IgD-negative memory B cell (primary cell): ENCODE measurements at places on chromosomes 12 and 14. TPM values are rescaled to one million over a fixed set of nuclear protein-coding genes. Genes with fewer than 3 reads are reported as not detected.

Gene TEAD4
- not detected for polyA plus RNA-seq

Gene CELA1
- 0.58 TPM for polyA plus RNA-seq

Gene CLEC7A
- 1.9 TPM for polyA plus RNA-seq

Gene RFX4
- not detected for polyA plus RNA-seq

Gene RNU4-1
- polyA plus RNA-seq: not detected

Gene CCND2
- 11.7 TPM for polyA plus RNA-seq

Gene CCDC196
- not detected for polyA plus RNA-seq
